Stimulated activated CD4-positive, alpha-beta T cell treated with anti-CD3 and anti-CD28 coated beads, Interleukin-15, amount 100 ng/mL, for 48 hours (primary cell): ENCODE measurements at places on chromosomes 16 and 17.

DNA sequence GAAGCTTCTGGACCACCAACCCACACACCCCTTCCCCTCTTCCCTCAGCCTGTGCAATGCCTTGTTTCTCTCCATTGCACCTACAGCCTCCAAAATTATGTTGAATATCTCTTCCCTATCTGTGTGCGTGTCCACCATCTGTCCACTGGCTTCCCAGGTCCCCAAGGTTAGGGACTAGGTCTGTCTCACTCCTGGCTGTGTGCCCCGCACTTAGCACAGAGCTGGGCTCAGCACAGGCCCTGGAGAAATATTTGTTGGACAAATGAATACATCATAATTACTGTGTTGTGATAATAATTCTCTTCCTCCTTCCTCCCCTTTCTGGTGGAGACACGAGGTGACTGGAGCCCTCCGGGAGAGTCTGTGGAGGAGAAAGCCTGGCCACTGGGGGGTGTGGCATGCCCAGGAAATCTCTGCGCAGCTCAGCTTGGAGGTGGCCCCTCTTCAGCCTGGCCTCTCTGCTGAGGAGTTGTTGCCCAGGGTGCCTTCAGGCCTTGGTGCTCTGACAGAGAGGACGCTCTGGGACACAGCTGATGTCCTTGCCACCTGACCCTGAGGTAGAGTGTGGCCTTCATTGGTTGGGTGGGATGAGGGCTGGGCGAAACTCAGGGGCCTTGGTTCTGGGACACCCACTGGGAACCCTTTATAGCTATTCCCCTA, 3.3 kb upstream of the BRD7 start:
- DNase-seq, result no peak

DNA sequence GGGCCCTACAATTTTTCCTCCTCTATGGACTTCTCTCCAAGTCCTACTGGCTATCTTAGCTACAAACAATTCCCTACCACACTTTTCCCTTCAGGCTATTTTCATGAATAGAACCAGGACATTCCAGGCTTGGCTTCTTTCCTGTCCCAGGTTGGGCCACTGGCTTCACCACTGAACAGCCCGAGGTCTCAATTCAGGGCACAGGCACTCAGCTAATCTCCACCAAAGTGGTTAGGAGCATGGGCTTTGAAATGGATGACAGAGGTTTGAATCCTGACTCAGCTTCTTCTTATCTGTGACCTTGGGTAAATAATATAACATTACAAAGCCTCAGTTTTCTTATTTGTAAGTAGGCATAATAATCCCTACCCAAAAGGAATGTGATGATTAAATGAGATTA, 50.9 kb upstream of the ZNF629 start:
- DNase-seq, result no peak

DNA sequence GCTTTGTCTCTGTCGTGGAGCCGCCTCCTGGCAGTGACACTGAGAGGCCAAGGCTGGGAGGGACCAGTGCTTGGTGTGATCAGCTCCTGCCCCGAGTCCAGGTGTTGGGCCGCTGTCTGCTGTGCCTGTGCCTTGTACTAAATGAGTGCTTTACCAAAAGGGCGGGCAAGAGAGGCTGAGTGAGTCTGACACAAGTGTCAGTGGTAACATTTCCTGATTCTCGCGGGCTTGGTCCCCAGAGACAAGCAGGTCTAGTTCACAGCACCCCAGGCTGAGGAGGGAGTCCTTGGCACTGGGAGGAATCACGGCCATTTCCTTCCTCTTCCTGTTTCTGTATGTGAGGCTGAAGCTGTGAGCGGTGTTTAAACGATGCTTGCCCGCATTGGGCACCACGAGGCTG, 30.2 kb downstream of the PLD6 start:
- DNase-seq, result no peak

DNA sequence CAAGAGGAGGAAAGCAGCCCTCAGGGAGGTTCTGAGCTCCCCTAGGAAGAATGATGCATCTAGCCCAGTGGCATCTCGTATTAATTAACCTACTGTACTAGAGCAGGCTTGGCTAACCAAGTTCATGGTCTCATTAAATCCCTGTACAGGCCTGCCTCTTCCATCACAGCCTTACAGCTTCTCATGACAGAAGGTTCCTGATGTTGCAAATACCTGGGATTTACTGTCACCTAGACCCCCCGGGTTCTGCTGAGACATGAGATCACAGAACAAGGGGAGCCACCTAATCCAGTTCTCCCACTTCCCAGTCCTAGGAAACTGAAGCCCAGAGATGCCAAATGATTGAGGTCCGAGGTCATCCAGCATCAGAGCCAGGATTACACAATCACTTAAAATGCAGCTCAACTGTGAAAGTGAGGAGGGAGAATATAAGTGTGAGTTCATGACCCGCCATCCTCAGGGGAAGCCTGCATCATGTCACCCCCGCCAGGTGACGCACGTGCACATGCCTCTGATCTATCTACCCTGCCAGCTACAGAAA, 23.9 kb downstream of the ACLY start:
- DNase-seq, result no peak

DNA sequence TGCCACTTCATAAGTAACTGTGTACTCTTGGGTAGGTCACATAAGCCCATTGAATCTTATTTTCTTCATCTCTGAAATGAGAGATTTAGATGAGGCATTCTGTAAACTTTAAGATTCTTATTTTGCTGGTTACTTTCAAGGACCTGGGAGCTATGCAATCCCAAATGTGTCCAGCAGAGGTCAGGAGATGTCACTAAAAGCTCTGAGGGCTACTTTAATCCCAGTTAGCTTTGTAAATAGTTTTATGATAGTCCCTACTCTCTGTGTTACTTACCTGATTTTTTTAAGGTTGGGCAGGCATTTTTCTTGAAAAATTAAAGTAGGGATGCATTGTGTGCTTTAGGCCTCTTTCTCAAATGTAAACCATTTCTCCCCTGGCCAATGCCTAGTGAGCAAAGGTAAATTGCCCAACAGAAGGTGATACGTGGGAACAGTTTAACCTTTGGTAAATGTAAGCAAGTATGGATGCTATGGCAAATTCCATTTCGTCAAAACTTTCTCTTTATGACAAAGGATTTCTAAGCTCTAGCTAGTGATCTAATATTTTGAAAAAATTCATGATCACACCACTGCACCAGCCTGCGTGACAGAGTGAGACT, 57.1 kb upstream of the WSB1 start:
- peak; percentile 40 for DNase-seq

GRCh38 chr16:3045758-3046640, at the start of gene MMP25:
MMP25 (plus strand) TSS chr16:3046561; CDS start chr16:3046918, 357 bp downstream.
- no peak for DNase-seq

DNA sequence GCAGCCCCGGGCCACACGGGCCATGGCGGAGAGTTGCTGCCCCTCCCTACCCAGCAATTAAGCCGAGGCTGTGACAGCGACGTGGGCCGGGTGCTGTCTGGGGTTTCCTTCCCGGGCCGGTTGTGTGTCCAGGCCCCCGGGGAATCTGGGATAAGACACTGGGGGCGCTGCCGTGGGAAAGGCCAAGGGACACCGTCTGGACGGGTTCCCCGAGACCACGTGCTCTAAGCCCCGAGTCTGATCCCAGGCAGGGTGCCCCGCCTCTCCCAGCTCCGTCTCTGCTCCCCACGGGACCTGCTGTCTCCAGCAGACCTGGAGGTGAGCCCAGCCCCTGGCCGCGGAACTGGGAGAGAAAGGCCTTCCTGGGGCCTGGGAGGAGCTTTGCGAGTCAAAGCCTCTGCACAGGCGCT, 92.2 kb downstream of the IRX3 start:
- DNase-seq, result no peak

- no peak for DNase-seq
Observed at GRCh38 chr17:29032013-29032856, 10.7 kb upstream of the PIPOX start.

DNA sequence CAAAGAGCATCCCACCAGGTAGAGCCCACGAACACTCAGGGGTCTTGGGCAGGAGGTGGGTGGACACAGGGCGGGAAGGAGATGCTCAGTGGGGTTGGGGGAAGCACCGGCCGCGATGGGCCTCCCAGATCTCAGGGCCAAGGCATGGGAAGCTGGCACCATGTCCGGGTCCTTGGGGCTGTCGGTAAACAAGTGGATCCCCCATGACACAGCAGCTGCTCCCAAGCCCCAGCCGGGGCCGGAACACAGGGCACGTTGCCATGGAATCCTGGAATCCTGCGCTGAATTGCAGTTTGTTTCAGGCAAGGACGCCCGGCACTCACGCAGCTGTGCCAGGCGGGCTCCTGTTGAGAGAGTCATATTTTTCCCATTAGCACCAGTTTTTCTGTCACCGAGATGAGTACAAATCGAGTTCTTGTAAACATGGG, 23.0 kb upstream of the CHMP6 start:
- no peak for DNase-seq
